ENCODE measurements at places on chromosomes 11 and 22.
A peak's percentile ranks its signal among the peaks of the same experiment; 100 is the strongest.

- DNase-seq = no peak
Measured at GRCh38 chr22:50408311-50408710, 65.2 kb downstream of the PPP6R2 start.

- no peak for DNase-seq
Measured at GRCh38 chr11:112175599-112175952, 264 bp downstream of the BCO2 start.

DNA sequence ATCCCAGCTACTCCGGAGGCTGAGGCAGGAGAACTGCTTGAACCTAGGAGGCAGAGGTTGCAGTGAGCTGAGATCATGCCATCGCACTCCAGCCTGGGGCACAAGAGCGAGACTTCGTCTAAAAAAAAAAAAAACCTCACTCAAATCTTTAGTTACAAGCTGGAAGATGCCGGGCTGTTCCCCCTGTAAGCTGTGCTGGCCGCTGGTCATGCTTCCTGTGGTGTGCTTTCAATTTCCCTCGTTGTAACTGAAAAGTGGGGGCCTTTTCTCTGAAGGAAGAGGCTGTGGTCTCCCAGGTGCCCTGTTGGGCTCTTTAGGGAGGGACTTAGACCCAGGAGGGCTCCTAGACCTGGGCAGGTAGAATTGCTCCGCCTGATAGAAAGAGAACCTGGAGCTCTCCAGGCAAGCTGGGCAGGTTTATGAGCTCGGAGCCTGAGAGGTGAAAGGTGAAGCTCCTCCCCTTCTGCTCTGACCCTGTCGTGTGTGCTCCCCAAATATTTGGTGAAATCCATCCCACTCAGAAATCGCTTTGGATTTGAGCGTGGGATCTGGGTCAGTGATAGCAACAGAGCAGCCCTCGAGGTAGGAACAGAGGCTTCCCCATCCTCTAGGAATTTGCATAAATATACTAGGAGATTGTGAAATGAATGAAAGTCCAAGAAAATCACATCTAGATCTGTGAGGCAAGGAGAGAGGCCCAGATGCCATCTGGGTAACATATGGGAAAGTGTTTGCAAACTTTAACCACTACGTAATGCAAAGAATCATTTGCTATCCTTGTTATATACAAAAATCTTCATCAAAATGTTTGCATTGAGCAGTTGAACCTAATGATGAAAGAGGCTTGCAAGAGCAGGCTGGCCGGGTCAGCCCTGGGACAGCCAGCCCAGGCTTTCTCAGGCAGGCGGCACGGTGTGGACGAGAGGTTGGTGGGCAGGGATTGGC lies 154.3 kb downstream of the FBXO7 start:
- no peak for DNase-seq

GRCh38 chr11:28649922-28650321 lies 541.7 kb downstream of the METTL15 start:
- no peak for DNase-seq

- DNase-seq = no peak
Measured at GRCh38 chr22:44738347-44738715, 14.0 kb upstream of the ARHGAP8 start.

DNA sequence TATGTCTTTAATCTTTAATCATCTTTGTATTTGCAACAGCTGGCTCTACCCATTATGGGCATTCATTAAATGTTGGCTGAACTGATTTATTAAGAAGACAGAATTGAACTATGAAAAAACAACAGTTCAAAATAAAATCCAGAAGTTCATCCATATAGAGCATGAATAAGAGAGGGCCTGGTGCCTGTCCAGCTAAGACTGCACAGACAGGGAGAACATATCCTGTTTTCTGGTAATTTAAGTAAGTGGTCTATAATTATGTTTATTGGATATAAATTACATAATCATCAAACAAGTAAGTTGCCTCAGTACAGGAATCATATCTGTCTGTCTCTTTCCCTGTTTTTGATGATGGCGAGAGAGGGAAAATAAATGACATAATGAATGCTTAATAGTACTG lies 137.2 kb downstream of the RBFOX2 start:
- no peak for DNase-seq

DNA sequence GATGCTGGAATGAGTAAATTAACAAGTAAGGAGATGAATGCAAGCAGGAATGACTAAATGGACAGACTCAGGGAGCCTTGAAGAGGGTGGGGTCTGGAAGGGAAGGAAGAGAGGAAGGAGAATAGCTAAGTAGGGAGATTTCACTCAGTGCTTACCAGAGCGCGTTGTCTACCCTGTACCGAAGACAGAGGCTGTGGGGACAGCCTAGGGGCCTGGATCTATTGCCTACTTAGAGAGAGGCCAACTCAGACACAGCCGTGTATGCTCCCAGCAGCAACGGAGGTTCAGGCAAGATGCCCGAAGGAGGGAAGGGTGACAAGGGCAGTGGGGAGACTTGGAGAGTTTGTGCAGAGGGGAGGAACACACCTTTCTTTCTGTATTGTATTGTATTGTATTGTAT lies at the start of gene FOLR2:
TSS of gene FOLR2 (plus strand) at position 157 of the 400 bp plus-strand sequence. CDS start 1,791 bp downstream, outside the sequence.
- no peak for DNase-seq

- DNase-seq = peak; percentile 21
Measured at GRCh38 chr11:43997022-43997660, 50.6 kb upstream of the ACCSL start.

DNA sequence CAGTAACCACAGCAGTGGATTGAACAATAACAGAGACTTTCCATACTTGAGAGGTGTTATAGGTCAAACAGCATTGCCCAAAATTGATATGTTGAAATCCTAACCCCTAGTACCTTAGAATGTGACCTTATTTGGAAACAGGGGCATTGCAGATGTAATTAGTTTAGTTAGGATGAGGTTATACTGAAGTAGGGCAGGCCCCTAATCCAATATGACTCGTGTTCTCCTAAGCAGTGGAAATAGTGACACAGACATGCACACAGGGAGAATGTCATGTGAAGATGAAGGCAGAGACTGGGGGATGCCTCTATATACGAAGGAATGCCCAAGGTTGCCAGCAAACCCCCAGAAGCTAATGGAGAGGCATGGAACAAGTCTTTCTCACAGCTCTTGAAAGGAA lies 270.5 kb downstream of the TENM4 start:
- no peak for DNase-seq

DNA sequence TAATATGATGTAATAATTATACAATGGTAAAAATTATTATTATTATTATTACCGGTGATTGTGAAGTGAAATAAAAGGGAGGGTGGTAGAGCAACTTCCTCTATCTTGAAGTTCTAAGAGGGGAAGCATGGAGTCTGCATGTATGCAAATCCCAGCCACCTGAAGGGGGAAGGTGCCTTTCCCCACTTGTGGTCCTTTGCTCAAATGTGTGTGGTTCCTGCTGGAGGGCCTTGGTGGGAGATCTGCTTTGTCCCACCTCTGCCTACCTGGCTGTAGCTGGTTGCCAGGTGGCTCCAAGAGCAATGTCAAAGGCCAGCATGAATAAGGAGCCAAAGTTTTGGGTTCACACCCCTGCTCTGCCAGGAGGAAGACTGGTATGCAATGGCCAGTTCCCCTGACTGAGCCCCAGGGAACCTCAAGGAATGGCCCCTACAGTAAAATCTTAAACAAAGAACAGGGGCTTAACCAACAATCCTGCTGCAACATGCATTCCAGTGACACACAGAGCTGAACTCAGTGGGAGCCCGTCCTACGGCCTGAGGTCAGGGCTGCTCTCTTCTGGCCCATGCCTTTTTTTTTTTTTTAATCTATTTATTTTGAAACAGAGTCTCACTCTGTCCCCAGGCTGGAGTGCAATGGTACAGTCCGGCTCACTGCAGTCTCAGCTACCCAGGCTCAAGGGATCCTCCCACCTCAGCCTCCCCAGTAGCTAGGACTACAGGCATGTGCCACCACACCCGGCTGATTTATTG lies 8.5 kb downstream of the TMEM132A start:
- DNase-seq = no peak

DNA sequence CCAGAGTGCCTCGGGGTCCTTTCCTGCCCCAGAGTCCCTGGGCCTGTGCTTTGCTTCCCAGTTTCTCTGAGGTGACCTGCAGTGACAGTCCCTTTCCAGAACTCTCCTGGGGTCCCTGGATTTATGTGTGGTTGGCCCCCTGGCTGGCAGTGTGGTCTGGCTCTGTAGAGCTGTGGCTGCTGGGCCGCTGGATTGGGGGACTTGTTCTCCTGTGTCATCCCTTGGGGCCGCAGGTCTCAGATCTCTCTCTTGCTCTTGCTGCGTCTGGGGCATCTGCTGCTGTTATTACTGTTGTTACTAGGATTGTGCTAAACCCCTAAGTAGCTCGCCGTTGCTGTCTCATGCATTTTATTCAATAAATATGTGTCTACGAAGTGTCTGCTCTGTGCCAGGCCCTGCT lies 31.9 kb downstream of the FAM83F start:
- no peak for DNase-seq

DNA sequence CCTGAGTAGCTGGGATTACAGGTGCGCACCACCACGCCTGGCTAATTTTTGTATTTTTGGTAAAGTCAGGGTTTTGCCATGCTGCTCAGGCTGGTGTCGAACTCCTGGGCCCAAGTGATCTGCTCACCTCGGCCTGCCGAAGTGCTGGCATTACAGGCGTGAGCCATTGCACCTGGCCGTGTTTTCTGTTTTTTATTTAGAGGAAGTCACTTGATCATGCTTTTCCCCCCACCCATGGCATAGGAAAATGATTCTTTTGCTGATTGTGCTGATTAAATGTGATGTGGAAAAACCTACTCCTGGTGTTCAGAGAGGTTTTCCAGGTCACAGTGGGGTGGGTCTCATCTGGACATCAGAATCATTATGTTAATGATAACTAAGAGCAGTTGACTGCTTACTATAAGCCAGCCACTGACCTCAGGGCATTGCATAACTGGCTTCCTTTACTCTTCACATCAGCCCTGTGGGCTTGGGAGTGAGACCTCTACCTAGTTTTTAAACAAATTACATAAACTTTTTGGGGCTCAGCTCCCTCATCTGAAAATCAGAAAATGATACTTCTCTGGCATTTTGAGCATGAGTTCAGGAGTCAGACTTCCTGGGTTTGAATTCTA lies 71.0 kb downstream of the PTPRJ start:
- DNase-seq = no peak

DNA sequence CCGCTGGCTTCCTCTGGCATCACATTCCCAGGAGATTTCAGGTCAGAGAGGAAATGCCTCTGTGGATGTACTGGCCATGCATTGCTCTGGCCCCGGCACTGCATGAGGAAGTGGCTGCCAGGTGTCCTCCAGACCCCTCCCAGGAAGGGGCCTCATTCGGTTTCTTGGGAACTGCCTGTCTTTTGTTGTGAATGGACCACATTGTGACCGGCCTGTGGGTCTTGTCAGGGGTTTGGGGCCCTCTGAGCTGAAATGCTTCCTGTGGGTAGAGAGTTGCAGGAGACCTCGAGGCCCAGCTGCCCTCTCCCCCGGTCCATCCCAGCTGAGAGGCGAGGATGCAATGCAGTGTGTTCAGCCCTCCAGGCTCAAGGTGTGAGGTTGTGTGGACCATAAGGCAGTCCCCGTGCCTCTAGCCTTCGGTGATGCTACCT lies 18.8 kb upstream of the ST3GAL4 start:
- no peak for DNase-seq

- DNase-seq = no peak
Measured at GRCh38 chr22:45975164-45976161, 1.5 kb downstream of the WNT7B start.

DNA sequence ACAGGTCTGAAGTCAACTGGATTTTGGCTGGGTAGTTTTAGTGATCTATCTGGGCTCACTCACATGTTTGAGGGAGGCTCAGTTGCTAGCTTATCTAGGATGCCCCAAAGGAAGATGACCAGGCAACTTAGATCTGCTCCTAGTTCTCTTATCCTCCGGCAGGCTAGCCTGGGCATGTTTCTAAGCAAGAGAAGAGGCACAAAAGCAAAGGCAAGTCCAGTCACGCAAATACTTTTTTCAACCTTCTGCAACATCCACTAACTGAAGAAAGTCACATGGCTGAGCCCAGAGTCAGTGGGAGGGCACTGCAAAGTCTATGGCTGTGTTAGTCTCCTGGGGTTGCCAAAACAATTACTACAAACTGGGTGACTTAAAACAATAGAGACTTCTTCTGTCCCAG lies 32.9 kb upstream of the FSHB start:
- DNase-seq = peak; percentile 25

- DNase-seq = no peak
Measured at GRCh38 chr11:60783141-60783484, 2.0 kb upstream of the MS4A10 start.

DNA sequence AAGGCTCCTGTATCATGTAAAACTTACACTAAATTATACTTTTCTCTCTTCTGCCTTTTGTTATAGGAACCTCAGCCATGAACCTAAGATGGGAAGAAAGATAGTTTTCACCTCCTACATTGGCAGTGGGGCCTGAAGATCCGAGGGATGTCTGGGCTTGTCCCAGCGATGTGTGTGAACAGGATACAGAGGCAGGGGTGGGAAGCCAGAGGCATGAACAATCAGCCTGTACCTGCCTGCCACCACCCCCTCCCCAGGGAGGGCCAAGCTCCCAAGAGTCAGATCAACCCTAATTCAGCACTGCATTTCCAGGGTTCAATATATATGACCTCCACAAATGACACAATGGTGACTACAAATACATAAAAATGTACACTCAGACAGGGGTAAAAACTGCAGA lies 9.4 kb downstream of the KIAA0930 start:
- no peak for DNase-seq

DNA sequence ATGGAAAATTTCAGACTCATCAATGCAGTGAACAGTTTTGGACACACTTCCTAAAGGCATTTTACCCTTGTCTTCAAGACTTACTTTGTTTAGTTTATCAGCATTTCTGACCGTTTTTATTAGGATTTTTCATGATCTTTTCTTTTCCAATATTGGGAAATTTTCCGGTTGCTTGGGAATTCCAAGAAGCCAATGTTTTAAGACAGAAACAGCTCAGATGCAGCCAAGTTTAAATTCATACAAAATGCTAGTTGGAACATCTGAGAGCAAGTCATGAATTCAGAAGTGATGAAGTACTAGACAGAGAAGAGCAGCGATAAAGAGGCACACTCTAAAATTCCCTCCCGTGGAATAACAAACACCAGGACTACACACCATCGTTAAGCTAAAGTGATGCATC lies 68.6 kb downstream of the RAB38 start:
- DNase-seq = no peak

- no peak for DNase-seq
Measured at GRCh38 chr22:50672041-50672440, 582 bp upstream of the SHANK3 start.

DNA sequence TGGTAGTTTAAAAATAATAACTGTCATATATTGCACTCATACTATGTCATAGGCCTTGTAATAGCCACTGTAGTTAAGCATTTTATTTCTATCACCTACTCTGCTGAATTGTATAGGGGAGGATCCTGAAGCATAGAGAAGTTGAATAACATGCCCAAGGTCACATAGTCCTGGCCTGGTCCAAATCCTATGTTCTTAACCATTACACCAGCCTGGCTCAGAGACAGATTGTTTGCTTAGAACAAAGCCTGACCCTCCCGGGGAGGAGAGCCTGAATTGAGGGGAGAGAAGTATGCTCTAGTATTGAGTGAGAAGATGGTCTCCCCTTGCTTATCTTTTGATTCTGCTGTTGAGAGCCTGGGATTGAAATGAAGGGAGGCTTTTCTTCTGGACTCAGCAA lies 2.2 kb downstream of the NEU3 start:
- DNase-seq = no peak

- DNase-seq = peak; percentile 46
Measured at GRCh38 chr22:34105461-34106062, 185.3 kb upstream of the LARGE1 start.

- DNase-seq = peak; percentile 53
Measured at GRCh38 chr11:82557274-82557673, 176.4 kb downstream of the FAM181B start.

- DNase-seq = no peak
Measured at GRCh38 chr11:107493117-107493516, 35.5 kb upstream of the CWF19L2 start.
